ENCODE measurements at places on chromosomes 7 and 10.

GRCh38 chr10:10489805-10490571 is 527.7 kb upstream of the CELF2 start:
- no peak for DNase-seq

DNA sequence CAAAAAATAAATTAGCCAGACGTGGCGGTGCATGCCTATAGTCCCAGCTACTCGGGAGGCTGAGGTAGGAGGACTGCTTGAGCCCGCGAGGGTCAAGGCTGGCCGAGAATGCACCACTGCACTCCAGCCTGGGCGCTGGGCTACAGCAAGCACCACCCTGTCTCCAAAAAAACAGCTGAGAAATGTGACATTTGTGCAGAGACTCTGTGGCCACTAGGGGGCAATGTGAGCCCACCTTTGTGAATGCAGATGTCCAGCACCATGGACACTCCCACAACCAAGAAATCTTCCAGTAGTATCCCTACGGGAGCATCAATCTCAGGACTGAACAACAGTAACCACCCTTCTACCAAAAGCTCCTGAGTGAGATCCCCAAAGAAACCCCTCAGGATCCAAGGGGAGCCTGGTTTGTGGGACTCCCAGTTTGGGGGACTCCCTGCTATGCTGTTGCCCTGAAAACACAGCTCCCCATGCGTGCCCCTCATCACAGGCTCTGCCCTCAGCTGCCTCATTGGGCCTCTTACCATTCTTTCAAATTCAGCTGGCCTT is 6.2 kb upstream of the AHCYL2 start:
- peak; percentile 85 for DNase-seq

DNA sequence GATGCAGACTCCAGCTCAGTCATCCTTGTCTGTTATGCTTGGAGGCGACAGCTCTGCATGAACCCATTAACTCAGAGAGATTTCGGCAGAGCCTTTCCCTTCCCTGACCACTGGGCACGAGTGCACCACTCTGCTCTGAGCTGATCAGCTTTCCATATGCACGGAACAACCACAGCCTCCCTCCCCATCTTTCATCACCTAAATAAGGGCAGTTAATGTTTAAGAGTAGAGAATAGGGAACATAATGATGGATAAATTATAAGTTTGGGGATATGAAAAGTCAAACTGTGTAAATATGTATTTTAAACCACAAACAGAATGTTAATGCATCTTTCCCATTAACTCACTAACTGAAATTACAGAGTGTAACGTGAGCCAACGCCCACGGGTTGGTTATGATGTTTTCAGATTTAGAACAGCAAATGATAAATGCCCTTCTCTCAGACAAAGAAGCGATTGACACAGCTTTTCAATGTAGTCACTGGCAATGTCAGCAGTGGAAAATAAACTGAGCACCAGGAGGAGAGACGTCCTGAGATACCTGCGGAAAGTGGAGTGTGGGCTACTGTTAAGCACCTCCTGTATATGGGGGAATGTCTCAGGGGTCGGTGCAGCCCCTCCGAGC is 658.2 kb downstream of the LRMDA start:
- DNase-seq = no peak

- no peak for DNase-seq
These were observed 33.8 kb upstream of the ARMS2 start for GRCh38 chr10:122420624-122421007.

- no peak for DNase-seq
These were observed 251.3 kb upstream of the VWC2 start for GRCh38 chr7:49522111-49522510.
